Germinal center (tissue), 1 donor: ENCODE measurements at places on chromosomes 6 and 20.

GRCh38 chr20:3753098-3753497 lies 14.5 kb downstream of the ADISSP start:
- peak; percentile 78 for DNase-seq

- DNase-seq = no peak
These were observed 593.4 kb downstream of the EYS start for GRCh38 chr6:65113581-65113980.

DNA sequence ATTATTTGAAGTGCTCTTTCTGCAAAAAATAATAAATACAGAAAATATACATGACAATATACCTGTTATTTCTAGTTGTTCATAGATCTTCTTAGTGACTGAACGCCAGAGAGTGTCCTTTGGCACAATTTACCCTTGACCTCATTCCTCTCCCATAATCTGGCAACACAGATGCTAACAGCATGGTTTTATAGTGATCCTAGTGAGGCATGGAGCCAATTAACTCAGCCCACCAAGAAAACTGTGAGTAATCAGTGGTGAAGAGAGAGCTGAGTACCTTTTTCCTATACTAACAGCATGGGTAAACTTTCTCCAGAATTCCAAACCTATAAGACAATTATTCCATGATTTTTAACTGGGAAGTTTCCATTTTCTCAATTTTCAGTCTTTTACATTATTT lies 61.0 kb downstream of the VGLL2 start:
- DNase-seq = no peak

DNA sequence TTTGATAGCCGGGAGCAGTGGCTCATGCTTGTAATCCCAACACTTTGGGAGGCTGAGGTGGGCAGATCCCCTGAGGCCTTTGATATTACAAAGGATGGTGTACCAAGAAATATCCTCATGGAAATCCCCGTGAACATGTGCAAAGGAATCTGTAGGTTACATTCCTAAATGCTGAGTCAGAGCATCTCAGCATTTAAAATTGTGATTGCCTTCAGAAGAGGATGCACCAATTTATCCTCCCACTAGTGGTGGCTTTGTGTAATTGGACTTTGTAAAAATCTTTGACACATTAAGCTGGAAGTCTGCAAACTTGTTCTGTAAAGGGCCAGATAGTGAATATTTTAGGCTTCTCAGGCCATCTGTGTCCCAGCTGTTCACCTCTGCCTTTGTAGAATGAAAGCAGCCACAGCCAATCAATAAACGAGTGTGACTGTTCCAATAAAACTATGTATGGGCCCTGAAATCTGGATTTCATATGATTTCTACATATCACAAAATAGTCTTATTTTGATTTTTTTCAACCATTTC lies 11.8 kb downstream of the TMEM14B start:
- DNase-seq = peak; percentile 19

GRCh38 chr20:33812908-33813462 lies 1.8 kb downstream of the CHMP4B start:
- DNase-seq = no peak

- no peak for DNase-seq
These were observed 87.4 kb downstream of the PLG start for GRCh38 chr6:160789263-160790027.

GRCh38 chr20:34643928-34644327 lies 33.0 kb downstream of the PIGU start:
- DNase-seq = no peak

GRCh38 chr6:11434565-11435326 lies 102.8 kb upstream of the TMEM170B start:
- DNase-seq = no peak

DNA sequence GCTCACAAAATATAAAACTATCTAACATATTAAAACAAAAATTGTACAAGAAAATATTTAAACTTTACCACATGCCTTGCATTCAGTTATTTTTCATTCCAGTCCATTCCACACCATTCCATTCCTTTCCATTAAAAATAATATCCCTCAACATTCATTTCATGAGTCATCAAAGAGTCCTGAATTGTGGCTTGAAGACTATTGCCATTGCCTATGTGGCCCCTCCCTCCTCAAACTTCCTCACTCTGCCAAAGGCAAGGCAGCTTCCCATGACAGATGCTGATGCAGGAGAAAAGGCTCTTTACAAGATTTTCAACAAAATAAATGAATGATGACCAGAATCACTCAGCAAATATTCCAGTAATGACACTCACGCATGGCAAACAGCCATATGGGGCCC lies 31.7 kb downstream of the IL20RA start:
- no peak for DNase-seq

DNA sequence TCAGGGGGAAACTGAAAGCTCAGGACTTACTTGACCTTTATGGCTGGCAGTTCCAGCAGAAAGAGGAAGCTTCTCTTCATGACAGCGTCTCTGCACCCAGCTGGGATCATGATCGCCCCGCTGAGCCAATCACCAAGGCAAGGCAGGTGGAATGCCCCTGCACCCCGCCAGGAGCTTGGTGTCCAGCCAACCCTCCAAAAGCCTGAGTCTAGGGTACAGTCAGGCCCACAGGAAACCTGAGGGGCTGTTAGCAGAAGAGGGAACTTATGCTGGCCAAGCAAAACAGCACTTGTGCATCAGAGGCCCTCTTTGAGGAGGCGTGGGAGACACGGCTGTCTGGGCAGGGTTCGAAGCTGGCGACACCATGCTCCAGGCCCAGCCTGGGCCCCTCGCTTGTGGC lies 188.3 kb upstream of the GMDS start:
- no peak for DNase-seq

DNA sequence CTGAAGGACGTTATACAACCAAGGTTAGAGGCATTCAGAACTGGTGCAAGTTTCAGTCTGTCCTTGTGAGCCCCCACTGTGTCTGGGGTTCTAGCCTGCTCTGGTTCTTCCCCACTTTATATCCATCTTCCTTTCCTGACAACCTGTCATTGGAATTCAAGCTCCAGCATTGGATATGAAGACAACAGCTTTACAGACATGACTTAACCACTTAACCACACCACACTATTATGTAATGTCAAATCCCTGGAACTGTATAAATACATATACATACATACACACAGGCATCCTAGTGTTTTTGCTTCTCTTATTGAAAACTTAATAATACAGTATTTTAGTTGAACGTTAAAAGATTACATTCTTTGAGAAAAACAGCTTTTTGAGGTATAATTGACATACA lies 217.9 kb upstream of the SGK1 start:
- no peak for DNase-seq
